Activated T-helper 1 cell treated with anti-CD3 and anti-CD28 coated beads, Interleukin-12 subunit alpha, Interleukin-12 subunit beta, Interleukin-2, Interleukin-4 antibody, amounts not matched to agents 30 ng/mL and 10 ng/mL and 1 ng/mL, durations not matched to agents 14 hours and 24 hours and 36 hours (primary cell): ENCODE measurements at places on chromosomes 11 and 22. TPM values are rescaled to one million over a fixed set of nuclear protein-coding genes. Genes with fewer than 3 reads are reported as not detected.

GRCh38 chr22:28903729-28904128, 20.4 kb downstream of the ZNRF3 start:
- H3K4me1 ChIP-seq, result peaks cover 22% of the 10 kb centered on the region
- no peak overlapping the region for H3K4me3 ChIP-seq
- no peak for DNase-seq
- peaks cover 3% of the 10 kb centered on the region for H3K36me3 ChIP-seq
- peaks cover 69% of the 10 kb centered on the region for H3K27me3 ChIP-seq

GRCh38 chr11:80937842-80938241, 1497.0 kb upstream of the TENM4 start:
- H3K4me1 ChIP-seq, result no peaks in the 10 kb centered on the region
- H3K27me3 ChIP-seq, result no peaks in the 10 kb centered on the region
- no peak overlapping the region for H3K4me3 ChIP-seq

GRCh38 chr11:129314371-129314770, 61.3 kb upstream of the BARX2 start:
- H3K27ac ChIP-seq, result no peak overlapping the region
- no peak overlapping the region for H3K4me3 ChIP-seq
- peaks cover 3% of the 10 kb centered on the region for H3K27me3 ChIP-seq
- H3K36me3 ChIP-seq, result no peaks in the 10 kb centered on the region
- DNase-seq, result no peak

GRCh38 chr22:37965940-37966664, 12.6 kb downstream of the POLR2F start:
- DNase-seq, result no peak
- H3K27me3 ChIP-seq, result no peaks in the 10 kb centered on the region
- peaks cover 35% of the 10 kb centered on the region for H3K36me3 ChIP-seq
- H3K27ac ChIP-seq, result peak overlapping the region; percentile 44
- H3K4me3 ChIP-seq, result no peak overlapping the region
- H3K4me1 ChIP-seq, result peaks cover 6% of the 10 kb centered on the region

DNA sequence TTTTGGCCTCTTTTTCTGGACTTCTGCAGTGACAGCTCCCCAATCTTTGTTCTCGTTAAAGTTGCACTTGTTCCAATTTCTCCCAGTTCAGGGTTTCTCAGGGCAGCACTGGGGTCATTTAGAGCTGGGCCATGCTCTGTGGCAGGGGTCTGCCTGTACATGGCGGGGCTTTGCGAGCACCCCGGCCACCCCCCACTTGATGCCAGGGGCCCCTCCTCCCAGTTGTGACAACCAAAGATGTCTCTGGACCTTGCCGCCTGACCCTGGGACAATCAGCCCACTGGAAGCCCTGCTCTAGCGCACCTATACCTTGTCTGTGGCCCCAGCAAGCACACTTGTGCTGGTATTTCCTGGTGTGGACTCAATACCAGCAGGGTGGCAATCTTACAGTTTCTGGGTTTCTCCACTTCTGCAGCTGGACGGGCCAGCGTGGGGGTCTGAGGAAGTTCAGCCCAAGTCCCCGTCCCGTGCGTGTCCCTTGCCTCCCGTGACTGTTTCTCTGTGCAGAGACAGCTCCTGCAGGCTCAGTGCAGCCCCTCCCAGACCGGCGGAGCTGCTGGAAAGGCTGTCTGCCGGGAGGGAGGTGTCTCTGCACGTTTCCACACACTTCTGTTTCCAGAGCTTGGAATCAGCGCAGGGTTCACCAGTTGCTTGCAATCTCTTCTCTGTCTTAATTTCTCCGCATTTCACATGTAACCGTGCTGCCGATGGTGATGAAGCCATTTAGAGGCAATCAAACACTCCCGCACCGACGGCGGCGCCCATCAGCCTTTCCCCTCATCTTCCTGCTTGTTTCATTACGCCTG, 1328.9 kb downstream of the BRD1 start:
- H3K27me3 ChIP-seq, result no peaks in the 10 kb centered on the region
- H3K27ac ChIP-seq, result no peak overlapping the region
- no peaks in the 10 kb centered on the region for H3K4me1 ChIP-seq
- no peak for DNase-seq
- no peak overlapping the region for H3K4me3 ChIP-seq

- no peak for DNase-seq
- H3K27me3 ChIP-seq, result peaks cover 43% of the 10 kb centered on the region
These were observed 192.7 kb downstream of the BUD13 start for GRCh38 chr11:116579857-116580727.

Gene ZFTA
- 3.8 and 5.3 TPM in 2 replicates for total RNA-seq
